ENCODE measurements at places on chromosomes 2 and 18.

GRCh38 chr18:34548120-34548972, 161.8 kb upstream of the DTNA start:
- no peak for DNase-seq

GRCh38 chr2:70939839-70940580, 4.3 kb downstream of the ATP6V1B1 start:
- DNase-seq = no peak

DNA sequence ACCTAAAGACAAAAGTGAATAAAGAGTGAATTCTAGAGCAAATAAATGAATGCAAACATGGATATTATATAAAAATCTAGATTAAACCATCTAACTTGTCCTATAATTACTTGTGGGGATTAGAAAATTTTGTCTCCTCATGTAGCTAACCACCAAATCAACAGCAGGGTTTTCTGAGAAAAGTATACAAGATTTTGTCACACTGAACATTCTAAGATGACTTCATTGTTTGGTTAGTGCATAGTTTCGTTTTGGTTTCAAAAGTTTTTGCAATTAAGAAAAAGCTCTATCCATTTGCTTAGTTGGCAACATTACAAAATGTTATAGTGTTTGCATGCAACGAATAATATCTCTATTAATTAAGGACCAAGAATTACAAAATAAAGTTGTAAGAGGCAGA, 125.0 kb downstream of the LRP2 start:
- no peak for DNase-seq

DNA sequence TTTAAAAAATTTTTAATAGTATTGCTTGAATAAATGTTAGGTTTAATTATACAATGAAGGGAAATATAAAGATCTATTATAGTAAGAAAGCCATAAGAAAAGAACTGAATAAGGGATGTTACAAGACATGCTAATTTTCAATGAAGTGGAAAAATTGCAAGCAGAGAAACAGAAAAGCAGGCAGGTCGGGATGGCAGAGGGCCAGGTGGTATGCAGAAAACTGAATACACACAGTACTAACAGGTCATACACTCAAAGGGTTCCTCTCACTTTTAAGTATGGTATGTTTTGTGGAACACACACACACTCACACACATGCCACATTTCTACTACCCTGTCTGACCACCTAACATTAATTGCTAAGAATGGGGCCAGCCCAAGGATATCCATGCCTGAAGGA, 76.7 kb upstream of the DTNA start:
- DNase-seq = no peak

- DNase-seq = no peak
Measured at GRCh38 chr18:9631814-9632496, 17.6 kb upstream of the PPP4R1 start.

- DNase-seq = no peak
Measured at GRCh38 chr2:46852124-46852523, 63.5 kb downstream of the MCFD2 start.

DNA sequence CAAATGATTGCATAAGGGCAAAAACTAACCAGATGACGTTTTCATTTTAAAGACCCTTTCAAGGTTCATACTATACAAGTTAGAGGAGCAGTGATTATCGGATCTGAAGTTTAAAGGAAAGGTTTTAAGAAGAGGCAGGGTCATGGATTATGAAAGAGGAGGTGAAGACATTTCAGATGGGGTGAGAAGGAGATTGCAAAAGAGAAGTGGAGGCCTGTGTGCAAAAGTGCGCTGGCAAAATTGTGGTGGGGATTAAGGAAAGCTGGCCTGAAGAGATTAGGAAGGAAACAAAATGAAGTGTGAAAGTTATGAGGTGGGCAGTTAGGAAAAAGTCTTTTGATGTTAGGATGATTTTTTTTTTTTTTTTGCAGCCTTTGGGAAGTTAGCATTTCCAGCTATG, 935.7 kb upstream of the FAM98A start:
- no peak for DNase-seq

GRCh38 chr2:104836841-104837240, 17.1 kb upstream of the POU3F3 start:
- no peak for DNase-seq

- DNase-seq = no peak
Measured at GRCh38 chr18:2686349-2686968, 30.9 kb downstream of the SMCHD1 start.

GRCh38 chr2:102100371-102101096, 42.0 kb upstream of the IL1R1 start:
- no peak for DNase-seq

DNA sequence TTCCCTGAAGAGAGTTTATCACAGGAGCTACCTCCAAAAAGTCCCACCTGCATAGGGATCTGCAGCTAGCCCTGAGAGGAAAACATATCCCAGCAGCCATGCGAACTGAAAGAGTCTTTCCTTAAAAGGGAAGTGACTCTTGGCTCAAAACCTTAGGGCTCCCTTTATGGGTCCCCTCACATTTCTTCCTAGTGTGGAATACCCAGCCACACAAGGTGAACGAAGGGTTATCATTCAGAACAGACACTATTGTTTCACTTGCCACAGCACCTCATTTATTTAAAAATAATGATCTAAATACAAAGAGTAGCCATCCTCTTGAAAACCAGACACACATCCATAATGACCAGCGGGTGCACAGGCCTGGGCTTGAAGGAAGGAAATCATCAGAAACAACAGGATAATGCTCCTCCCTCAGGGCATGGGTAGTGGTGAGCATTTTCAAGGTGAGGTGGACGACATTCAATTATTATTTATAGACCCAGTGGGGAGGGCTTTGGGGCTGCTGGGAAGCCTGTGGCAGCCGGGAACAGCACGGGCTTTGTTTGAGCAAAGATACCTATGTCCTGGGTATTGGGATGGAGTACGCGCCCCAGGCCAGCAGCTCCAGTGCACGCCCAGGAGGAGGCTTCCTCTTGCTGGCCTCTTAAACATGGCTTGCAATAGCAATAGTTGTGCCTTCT, 119.0 kb upstream of the ITGA6 start:
- peak; percentile 50 for DNase-seq

- no peak for DNase-seq
Measured at GRCh38 chr18:29153091-29153490, 976.2 kb upstream of the CDH2 start.

DNA sequence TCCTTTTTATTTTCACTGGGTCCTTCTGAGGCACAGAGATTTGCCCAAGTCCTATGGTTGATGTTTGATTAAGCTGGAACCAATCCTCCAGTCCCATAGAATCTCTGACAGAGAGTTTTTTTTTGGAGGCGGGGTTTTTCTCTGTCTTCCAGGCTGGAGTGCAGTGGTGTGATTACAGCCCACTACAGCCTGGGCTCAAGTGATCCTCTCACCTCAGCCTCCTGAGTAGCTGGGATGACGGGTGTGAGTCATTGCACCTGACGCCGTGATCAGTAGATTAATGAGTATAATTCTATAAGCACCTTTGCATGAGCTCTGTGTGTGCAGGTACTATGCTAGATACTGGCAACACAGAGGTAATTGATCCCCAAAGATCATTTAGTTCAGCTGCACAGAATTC, 15.3 kb upstream of the TRPM8 start:
- peak; percentile 15 for DNase-seq

DNA sequence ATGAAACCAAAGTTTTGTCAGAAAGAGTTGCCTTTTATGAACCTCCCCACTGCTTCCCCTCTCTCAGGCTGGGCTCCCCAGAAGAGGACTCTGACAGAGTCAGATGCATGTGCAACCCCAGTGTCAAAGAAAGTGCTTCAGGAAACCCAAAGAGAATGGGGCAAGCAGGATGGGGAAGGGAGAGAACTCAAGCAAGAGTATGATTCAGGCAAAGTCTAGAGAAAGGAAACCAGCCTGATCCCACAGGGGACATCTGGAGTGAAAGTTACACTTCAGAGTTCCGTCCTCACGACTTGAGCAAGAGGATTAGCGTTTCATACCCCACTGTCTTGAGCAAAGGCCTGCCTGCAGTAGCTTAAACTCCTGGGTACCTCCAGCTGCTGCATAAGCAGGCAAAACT, 51.8 kb upstream of the EPC2 start:
- DNase-seq = no peak

- DNase-seq = no peak
Measured at GRCh38 chr2:174333372-174334277, 1.1 kb upstream of the SP9 start.

- DNase-seq = peak; percentile 58
Measured at GRCh38 chr18:8912348-8913326, 189.9 kb upstream of the NDUFV2 start.

DNA sequence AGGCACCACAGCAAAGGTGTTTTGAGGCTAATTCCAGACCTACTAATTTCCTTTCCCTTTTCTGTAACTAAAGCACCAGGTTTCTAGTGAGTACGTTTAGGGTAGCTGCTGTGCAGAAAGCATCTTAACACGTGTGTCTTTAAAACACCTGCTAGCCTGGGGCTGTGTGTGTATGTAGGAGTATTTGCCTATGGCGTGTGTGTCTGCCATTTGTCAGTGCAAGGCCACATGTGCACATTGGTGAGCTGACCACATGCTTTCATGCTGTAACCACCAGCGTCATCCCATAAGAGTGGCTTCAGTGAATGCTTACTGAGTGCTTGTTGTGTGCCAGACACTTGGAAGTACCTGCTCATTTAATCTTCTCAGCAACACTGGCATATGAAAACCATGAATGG, 241.6 kb downstream of the SEPTIN10 start:
- no peak for DNase-seq

GRCh38 chr2:54904836-54905235, 145.4 kb downstream of the RTN4 start:
- no peak for DNase-seq

GRCh38 chr18:55301824-55302166, 286.2 kb downstream of the TCF4 start:
- DNase-seq = no peak

DNA sequence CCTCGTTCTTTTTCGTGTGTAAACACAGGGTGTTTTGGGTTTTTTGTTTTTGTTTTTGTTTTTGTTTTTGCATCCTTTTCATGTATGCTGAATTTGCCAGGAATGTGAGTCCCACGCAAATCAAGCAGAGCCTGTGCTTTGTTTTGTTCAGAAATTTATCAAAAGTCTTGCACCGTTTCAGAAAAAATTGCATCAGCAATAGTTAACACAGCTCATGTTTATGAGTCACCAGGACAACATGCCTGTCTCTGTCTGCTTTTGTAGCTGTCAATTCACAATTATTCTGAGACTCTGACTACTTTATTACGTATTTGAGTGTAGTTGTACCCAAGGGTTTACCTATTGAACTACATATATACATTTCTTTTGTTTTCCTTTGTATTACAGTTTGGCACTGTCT, 38.3 kb downstream of the MRPL44 start:
- no peak for DNase-seq

DNA sequence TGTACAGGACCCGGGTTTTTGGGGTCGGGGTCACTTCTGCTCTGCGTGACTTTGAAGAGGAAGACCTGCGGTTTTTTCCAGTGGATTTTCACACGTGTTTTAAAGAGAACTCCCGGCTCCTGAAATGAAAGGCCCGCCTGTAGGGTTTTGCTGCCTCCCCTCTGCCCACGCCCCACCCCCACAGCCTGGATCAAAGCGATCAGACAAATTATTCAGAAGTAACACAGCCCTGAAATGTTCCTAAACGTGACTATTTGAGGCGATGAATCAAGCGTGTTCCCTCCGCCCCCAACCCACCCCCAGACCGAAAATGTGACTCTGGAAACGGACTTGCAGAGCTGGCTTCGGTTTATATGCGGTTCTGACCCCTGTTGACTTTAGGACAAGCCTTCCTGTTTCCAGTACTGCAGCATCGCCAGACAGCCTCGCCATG, 28.7 kb upstream of the SMIM21 start:
- no peak for DNase-seq

- peak; percentile 25 for DNase-seq
Measured at GRCh38 chr2:106863387-106863786, 22.6 kb downstream of the ST6GAL2 start.

Data from NCI-H1417 (cell line).